ENCODE measurements at places on chromosomes 12 and 14.

- DNase-seq = no peak
Observed at GRCh38 chr12:2628401-2628800, 166.4 kb upstream of the FKBP4 start.

DNA sequence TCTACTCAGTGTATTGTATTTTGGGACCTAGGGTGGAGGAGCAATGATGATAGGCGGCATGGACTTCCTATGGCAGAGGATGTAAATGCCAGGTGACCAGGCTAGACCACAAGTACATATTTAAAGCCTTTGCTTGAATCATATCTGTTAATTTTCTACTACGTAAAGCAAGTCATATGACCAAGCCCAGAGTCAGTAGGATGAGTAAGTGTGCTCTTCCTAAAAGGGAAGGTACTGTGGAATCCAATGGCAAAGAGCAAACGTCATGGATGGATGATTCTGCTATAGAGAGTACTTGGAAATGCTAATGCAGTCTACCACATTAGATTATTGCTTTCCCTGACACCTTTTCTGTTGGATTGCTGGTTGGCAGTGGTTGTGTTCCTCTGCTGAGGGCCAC, 16.8 kb downstream of the GPATCH2L start:
- DNase-seq = no peak

GRCh38 chr14:96051642-96052540, 12.7 kb downstream of the C14orf132 start:
- DNase-seq = peak; percentile 39

DNA sequence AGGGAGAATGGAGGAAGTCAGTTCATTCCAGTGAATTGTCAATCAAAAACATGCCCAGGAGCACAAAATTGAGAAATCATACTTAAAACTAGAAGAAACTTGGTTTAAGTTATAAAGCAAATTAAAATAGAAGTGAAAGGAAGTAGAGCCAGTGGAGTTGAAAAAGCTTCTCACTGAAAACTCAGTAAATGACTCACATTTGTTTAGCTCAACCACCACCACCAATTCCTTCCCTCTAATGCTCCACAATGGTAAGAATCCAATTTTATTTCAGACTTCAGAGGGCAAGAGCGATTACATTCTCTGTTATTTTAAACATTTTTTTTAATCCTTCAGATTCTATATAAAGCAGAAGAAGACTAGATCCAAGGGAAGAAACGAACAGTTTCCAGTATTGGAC, 19.4 kb downstream of the UTP20 start:
- DNase-seq = no peak

GRCh38 chr14:91980157-91980556, 32.7 kb upstream of the FBLN5 start:
- DNase-seq = peak; percentile 33

DNA sequence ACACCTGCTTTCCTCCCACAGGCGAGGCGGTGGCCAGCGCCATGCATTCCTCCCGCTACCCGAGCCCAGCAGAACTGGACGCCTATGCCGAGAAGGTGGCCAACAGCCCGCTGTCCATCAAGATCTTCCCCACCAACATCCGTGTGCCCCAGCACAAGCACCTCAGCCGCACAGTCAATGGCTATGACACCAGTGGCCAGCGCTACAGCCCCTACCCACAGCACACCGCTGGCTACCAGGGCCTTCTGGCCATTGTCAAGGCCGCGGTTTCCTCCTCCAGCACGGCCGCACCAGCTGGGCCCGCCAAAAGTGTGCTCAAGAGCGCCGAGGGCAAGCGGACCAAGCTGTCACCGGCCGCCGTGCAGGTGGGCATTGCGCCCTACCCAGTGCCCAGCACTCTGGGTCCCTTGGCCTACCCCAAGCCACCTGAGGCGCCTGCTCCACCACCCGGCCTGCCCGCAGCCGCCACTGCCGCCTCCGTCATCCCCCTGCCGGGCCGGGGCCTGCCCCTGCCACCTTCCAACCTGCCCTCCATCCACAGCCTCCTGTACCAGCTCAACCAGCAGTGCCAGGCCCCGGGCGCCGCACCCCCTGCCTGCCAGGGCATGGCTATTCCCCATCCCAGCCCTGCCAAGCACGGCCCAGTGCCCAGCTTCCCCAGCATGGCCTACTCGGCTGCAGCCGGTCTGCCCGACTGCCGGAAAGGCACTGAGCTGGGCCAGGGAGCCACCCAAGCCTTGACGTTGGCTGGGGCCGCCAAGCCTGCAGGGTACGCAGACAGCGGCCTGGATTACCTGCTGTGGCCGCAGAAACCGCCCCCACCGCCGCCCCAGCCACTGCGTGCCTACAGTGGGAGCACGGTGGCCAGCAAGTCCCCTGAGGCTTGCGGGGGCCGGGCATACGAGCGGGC, 54.6 kb downstream of the FAM222A start:
- no peak for DNase-seq

DNA sequence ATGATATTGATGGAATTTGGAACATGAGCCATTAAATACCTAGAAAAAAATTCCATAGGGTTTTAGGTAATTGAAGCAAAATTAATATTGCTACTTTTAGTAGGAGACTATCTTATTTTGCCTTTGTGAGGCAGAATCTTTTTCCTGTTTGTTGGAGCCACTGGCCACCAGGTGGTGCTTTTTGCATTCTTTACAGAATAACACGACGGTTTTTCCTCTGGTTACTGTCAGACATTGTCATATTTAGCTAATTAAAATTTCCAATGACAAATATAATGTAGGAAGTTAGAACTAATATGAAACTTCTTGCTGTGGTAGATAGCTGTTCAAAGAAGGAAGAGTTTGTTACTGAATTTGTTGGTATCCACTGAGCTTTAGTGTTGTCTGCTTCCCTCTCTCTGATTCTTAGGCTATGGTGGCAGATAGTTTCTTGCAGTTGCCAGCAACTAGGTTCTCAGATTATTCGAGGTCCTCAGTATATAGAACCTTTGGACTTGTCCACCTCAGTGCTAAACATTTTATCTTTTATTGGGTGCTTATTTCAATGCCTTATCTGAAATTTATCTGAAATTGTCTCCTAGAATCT, 25.7 kb downstream of the RAB21 start:
- peak; percentile 18 for DNase-seq

GRCh38 chr12:66013224-66013623, 117.3 kb downstream of the LLPH start:
- no peak for DNase-seq

DNA sequence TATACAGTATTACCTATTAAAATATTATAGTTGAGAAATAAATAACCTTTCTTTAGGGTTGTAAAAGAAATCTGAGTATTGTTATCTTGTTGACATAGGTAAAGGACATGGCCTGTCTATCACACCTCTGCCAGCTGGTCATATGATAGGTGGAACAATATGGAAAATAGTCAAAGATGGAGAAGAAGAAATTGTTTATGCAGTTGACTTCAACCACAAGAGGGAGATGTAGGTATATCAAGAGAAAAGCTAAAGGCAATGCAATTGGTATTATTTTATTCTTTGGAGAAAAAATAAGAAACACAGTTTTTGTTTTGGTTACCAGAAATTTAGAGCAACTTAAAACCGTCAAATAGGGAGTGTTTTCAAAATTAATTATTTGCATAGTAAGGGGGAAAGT, 13.5 kb downstream of the CPSF2 start:
- no peak for DNase-seq

- no peak for DNase-seq
Observed at GRCh38 chr14:62436261-62436660, 609.0 kb downstream of the KCNH5 start.

DNA sequence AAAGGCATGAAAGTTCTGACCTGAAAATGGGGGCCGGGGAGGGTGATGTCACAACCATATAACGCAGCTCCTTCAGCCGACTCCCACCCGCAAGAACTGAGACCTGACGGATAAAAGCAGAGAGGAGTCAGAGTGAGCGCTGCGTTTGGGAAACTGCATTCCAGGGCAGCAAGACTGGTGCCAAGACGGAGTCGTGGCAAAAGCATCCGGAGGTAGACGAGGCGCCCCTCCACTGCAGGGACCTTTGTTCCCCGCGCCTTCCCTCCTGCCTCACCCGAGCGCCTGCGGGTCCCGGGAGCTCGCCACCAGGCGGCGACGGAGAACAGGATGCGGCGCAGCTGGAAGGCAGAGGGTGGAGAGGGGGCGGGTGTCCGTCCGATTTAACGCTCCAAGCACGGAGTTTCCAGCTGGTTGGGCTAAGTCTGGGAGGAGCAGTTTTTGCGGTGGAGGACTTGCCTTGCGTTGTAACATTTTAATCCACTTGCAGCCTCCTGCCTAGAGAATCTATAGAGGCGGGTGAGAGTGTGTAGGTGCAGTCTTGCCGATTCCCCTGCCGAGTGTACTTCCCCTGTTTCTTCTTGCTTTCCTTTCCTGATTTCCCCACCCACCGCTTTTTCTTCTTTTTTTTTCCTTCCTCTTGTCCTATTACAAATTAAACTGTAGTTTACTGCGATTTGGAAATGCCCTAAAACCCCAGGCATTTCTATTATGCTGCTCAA, 1.2 kb upstream of the CPNE8 start:
- peak; percentile 75 for DNase-seq

GRCh38 chr12:102753802-102754201, 163.2 kb downstream of the PAH start:
- DNase-seq = no peak

DNA sequence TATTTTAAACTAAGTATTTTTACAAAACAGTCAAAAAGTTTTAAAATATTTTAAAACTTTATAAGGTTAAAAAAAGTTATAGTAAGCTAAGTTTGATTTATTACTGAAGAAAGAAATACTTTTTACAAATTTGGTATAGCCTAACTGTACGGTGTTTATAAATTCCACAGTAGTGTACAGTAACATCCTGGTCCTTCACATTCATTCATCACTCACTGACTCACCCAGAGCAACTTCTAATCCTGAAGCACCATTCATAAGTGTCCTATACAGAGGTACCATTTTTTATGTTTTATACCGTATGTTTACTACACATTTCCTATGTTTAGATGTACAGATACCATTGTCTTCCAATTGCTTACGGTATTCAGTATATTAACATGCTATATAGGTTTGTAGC, 170.0 kb downstream of the KLHL28 start:
- no peak for DNase-seq

GRCh38 chr14:38553586-38553985, 297.7 kb upstream of the CLEC14A start:
- no peak for DNase-seq

DNA sequence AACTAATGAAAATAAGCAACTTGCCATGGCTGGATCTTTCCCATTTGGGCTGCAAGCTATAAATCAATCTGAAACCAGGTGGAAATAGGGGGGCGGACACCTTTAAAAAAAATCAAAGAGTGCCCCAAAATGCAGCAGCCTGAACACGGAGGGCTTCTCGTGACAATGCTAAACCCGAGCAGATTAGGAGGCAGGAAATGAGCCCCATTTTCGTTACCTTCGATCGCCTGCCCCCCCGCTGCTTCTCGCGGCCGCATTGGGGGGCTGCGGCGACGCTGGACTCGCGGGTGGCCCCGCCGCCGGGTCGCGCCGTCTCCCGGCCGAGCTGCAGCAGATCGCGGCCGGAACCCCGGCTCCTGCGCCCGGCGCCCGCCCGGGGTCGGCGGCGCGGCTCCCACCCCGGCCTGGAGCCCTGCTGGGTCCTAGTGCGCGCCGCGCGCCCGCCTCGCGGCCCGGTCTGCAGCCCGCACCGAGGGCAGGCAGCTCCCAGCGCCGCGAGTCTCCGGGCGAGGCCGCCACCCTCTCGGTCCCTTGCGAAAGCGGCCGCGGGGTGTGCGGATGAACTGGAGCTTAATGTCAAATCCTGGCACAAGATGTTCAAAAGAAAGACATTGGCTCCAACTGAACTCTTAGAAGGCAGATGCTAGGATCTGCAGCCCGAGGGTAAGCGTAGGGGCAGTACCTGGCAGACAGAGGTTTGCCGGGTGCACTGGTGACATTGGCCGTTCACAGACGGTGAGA, 201.9 kb upstream of the FOXN3 start:
- peak; percentile 89 for DNase-seq

GRCh38 chr14:56199982-56200577, 81.9 kb downstream of the PELI2 start:
- DNase-seq = peak; percentile 10

DNA sequence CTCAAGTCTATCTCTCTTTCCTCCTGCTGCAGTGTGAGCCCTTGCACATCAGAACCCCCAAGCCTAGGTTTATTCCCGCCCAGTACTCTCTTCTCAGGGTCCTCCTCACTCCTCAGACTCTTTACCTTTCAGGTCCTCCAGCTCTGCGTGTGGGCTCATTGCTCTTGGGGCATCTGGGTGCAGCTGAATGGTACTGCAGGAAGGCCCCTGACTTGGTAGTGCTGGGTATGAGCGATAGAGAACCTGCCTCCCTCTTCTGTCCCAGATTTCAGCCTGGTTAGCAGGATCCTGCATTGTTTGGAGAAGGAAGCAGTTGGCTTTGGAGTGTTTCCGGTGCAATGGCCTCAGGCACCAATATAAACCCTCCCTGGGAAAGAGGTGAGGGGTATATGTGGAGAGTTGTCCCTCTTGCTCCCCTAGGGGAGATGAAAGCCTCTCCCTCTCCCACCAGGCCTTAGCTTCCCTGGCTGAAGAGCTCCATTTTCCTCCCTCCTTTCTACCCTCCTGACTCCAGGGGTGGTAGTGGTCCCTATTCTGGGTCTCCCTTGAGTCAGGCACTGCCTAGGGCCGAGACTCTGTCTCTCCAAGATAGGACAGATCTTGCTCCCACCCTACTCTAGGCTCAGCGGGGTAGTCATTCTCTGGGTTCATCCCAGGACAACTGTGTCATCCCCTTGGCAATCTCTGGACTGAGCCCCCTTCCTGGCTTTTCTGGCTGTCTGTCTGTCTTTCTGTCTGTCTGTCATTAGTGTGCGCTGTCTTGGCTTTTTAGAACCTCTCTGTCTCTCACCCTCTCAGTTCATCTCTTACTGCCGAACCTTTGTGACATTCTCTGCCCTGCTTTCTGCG, 3.8 kb downstream of the LRP1 start:
- DNase-seq = no peak

GRCh38 chr12:130870442-130871285, 1.2 kb upstream of the RAN start:
- peak; percentile 86 for DNase-seq

- DNase-seq = no peak
Observed at GRCh38 chr14:101184572-101184971, 281.1 kb upstream of the RTL1 start.

DNA sequence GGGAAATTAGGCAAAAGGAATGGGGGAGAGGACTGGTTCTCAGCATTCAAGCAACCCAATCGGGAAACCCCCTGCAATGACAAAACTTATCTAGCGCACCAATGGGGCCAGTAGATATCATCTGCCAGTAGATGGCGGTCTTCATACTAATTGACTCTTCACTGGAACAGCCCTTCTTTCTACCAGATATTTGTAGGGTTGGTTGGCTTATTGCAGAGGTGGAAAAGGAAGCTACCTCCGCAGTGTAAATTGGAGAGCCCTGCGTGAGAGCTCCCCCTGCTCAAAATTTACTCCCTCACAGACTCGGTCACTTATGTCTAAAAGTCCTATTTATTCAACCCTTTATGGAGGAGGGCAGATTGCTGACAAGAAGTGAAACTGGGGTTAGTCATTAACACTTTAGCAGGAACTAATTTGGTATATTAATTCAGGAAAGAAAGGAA, 166.1 kb upstream of the CCND2 start:
- DNase-seq = peak; percentile 79

- DNase-seq = peak; percentile 69
Observed at GRCh38 chr14:50045039-50045711, 71.2 kb downstream of the VCPKMT start.

Measured in GM20000 (cell line).